ENCODE measurements at places on chromosomes 3 and 15.

DNA sequence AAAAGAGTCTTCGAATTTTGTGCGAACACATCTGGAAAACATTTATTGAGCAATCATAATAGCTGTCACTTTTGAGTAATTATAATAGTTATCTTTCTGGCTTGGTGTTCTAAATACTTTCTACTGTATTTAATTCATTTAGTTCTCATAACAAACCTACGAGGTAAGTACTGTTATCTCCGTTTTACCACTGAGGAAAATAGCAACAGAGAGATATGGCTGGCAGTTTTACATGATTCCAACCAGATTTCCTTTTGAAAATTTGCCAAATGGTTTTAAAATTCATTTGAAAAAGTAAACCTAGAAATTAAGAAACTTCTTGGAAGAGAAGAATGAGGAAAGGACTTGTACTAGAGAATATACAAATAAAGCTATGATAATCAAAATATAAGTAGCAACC is 37.3 kb upstream of the MGA start:
- no peak for DNase-seq

GRCh38 chr15:33064878-33065277 is 129.6 kb downstream of the FMN1 start:
- no peak for DNase-seq

DNA sequence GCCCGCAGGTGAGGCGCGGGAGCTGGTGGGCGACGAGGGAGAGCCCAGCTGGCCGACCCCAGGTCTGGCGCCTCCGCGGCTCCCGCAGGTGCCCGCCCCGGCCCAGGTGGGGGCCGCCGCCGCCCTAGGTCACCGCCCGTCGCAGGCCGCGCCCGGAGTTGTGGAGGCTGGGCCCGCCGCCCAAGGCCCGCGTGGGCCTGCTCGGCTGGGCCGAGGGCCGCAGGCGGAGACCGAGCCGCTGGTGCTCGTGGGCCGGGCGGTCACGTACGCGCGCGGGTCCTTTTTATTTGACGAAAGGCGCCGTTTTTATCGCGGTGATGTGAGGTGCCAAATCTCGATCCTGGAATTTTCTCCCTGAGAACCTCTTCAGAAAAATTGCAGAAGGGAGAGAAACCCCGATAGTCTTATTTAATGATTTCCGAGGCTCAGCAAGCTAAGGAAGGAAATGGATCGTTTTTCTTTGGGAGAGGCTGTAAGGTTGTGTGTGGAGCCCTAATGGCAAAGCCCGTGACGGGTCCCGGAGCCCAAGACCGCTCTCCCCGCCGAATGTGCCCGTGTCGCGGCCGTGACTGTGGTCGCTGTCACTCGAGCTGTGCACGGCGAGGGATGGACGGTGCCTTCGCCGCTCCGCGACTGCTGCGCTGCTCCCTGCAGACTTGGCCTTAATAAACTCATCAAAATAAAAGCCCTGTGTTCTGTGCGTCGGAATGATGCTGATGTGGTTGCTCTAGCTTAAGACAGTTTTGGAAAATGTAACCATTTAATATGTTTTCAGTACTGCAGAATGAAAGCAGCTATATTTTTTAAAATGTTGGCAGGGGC is 612 bp downstream of the APPL1 start:
- peak; percentile 27 for DNase-seq

DNA sequence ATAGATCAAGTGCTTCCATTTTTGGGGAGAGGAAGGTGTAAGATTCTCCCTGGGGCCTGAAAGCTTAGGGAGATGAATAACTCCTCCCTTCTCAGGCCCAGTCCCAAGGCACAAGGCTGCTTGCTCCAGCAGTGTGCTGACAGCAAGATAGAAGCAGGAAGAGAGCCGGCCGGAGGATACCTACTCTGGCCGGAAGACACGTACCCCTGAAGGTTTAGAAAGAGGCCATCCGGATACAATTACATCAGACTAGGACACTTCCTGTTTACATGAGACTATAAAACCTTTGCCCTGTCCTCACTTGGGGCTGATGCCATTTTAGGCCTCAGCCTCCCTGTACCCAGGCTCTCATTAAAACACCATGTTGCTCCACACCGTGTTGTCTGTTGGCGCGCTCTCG is 329.9 kb downstream of the SV2B start:
- no peak for DNase-seq

GRCh38 chr15:75023872-75024636 is 664 bp downstream of the PPCDC start:
- no peak for DNase-seq

GRCh38 chr3:141802316-141803077 is 39.3 kb downstream of the GRK7 start:
- DNase-seq = no peak

DNA sequence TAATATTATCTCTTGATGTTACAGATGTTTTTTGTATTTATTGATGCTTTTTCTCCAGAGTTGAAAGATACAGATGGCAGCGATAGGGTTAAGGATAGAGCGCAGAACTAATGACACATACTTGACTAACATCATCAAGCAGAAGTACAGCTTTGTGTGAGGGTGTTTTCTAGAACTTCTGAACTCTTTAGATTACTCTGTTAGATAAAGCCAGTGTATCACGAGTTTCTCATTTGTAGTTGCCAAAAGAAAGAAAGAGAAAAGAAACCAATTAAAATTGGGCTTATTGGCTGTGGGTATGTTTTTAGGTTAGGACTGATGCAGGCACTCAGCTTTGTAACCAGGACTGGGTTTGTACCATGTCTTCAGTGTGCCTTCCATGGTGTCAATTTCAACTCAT is 6.6 kb upstream of the GPR171 start:
- no peak for DNase-seq

DNA sequence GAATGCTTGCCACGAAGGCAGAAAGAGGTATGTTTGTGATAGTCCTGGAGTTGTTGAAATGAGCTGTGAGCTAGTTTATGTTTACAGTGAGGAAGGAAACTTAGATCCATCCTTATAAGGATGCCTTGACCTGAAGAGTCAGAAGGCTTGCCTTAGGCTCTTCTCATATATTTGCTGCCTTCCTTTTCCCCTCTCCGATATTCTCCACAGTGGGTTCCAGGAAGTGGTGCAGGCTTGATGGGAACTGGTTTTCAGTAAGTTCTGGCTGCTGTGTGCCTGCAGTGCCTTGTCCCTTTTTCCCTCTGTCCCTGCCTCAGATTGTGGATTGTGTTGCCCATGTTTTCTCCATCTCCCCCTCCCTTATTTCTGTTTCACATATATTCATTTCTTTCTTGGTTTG is 287.3 kb upstream of the UBE2E1 start:
- DNase-seq = no peak

DNA sequence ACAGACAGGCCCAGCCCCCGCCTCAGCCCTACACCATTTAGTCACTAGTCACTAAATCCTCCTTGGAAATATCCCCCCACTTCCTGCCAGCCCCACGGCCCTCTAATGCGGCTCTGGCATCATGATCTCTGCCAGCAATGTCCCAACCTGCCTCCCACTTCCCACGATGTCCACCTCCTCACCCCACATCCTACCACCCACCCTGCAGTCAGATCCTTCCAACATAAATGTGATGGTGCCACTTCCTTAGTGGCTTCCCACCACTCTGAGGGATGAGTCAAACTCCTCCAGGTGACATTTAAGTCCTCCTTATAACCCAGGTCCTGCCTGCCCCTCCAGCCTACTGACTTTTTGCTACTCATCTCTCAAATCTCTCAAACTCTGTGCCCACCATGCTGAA is 167.5 kb downstream of the SHQ1 start:
- DNase-seq = no peak

DNA sequence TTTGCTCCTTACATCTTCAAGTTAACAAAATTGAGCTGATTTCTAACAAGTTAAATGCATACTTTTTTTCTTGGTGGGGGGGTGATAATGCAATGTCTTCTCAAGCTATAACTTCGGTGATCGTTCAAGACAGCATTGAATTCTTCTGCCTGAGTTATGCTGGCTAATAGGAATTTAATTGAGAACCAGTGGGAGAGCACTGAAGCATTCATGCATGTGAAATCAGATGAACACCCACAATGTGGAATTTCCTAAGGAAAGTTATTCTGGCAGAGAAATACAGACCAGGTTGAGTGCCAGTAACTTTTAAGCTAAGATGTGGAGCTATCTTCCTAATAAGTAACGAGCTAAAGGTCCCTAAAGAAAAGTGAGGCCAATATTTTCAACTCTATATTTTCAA is 3.0 kb downstream of the SPATA16 start:
- no peak for DNase-seq

DNA sequence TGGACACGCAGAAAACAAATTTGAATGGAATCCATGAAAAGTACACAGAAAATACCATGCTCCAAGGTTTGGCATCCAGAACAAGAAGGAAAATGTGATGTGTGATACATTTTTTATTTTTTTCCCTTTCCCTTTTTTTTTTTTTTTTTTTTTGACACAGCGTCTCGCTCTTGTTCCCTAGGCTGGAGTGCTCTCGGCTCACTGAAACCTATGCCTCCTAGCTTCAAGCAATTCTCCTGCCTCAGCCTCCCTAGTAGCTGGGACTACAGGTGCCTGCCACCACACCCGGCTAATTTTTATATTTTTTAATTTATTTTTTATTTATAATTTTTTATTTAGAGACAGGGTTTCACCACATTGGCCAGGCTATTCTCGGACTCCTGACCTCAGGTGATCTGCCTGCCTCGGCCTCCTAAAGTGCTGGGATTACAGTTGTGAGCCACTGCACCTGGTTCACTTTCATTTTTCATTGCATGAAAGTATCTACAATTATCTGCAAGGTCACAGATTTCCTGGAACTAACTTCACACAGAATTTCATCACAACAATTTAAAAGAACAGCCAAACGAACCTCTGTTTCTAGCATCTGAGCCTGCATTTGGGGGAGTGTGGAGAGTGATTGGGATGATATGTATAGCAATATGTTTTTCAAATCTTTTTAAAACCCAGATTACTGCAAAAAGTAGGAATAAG is 8.3 kb downstream of the POU1F1 start:
- DNase-seq = no peak

DNA sequence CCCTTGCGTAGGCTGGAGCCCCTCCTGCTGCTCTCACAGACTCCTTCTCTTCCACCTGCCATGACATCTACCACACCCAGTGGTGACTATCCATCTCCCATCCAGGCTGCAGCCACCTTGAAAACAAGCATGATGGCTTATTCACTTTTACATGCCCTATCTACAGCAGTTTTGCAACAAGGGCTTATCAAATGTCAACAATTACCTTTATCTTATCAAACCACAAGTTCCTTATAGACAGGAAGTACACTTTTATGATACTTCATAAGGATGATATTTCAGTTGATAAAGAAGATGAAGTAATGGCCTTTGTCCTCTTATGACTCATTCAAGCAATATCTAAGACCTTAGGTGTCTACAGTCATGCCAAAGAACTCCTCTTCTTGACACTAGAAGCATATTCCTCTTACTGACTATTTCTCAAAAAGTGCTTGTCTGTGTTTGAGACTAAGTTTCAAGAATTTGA is 125.3 kb upstream of the SPRED1 start:
- DNase-seq = no peak

- no peak for DNase-seq
Measured at GRCh38 chr15:71595846-71596553, 214.4 kb upstream of the NR2E3 start.

DNA sequence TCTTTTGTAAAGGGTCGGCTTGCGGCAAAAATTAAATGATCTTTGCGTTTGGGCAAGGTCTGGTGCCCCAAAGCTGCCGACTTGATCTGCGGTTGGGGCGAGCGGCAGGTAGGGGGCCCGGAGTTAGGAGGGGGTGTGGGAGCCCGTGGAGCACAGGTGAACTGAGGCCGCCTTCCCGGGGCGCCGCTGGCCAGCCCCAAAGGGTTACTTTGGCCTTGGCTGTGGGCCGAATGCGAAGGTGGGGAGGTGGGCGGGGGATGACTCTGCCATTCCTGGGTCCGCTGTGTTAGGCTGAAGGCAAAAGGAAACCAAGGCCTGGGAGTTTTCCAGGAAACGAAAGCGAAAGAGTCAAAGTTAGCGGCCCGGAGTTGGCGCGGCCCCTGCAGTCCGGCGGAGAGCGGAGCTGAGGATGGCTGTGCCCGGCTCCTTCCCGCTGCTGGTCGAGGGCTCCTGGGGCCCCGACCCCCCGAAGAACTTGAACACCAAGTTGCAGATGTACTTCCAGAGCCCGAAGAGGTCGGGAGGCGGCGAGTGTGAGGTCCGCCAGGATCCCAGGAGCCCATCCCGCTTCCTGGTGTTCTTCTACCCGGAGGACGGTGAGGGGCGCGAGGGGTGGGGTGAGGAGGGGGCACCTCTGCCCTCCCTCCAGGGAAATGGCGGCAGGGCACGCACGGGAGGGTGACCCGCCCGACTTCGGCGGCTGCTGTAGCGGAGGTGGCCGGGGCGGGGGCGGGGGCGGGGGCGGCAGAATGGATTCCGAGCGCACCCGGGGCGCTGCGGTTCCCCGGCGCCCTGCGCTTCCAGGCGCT is at the start of gene PARP14:
PARP14 (plus strand) TSS at position 365 of the 809 bp plus-strand sequence; CDS start at position 410, 45 bp downstream.
- peak; percentile 40 for DNase-seq

DNA sequence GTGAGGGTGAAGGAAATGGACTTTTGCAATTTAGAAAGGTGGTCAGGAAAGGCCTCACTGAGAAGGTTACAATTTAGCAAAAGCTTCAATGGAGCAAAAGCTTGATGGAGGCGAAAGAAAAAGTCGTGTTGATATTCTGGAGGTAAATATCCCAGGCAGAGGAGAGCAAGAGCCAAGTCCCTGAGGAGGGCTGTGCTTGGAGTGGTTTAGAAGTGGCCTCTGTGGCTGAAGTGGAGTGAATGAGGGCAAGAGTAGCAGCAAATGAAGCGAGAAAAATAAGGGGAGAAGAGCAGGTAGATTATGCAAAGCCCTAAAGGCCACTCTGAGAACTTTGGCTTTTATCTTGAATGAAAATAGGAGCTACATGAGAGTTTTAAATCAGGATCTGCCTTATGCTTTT is 54.1 kb downstream of the GUCA1C start:
- DNase-seq = no peak

DNA sequence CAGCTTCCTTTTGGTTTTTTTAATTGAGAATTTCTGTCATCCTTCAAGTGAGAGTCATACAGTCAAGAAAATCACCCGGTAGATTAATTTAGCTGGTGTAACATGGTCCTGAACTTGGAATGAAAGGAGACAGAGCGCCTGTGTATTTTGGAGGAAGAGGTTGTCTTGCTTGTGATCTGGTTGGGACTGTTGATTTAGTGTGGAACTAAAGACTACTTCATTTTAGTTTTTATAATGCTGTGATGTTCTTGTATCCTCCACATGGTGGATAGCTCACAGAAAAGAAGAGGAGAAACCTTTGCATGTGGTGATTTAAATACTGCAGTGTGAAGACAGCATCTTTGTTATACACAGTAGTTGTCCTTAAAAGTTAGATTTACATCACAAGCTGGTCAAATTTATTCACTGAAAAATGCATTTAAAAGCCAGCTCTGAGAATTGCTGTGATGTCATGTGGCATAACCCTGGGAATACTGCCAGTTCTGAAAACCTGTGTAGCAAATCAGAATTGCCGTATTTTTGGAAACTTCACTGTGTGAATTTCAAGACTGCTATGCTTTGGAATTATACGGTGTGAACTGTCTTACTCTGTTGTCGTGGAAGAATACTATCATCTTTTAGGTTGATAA is 268.5 kb downstream of the PTPRG start:
- DNase-seq = no peak

GRCh38 chr15:88104357-88104756 is 152.2 kb downstream of the NTRK3 start:
- DNase-seq = no peak

- DNase-seq = no peak
Measured at GRCh38 chr15:64351265-64351664, 4.7 kb downstream of the CSNK1G1 start.

- no peak for DNase-seq
Measured at GRCh38 chr3:112117841-112118571, 15.0 kb downstream of the GCSAM start.
